A549 treated with GW870086 at 1 μM for 4 hours (cell line): ENCODE measurements at places on chromosomes 7 and 10. TPM values are rescaled to one million over a fixed set of nuclear protein-coding genes. Genes with fewer than 3 reads are reported as not detected.

Gene ELFN1
- 0.22 to 0.38 TPM (median 0.38 TPM) in 5 replicates for total RNA-seq

Gene LRRC18
- not detected in 5 replicates for total RNA-seq

Gene RTKN2
- total RNA-seq = 0.91 to 1.1 TPM (median 0.96 TPM) in 5 replicates

Gene DEPP1
- total RNA-seq = 1.3 to 1.7 TPM (median 1.4 TPM) in 5 replicates

Gene OGA
- 59.7 to 74.5 TPM (median 69.0 TPM) in 5 replicates for total RNA-seq

Gene IGFBP1
- 33.3 to 50.1 TPM (median 49.5 TPM) in 5 replicates for total RNA-seq

Gene CPA2
- total RNA-seq = 0.10 TPM in 1 of 5 replicates, not detected in the others

Gene KDM7A
- total RNA-seq = 2.1 to 3.1 TPM (median 2.5 TPM) in 5 replicates

Gene TRIM73
- 1.2 to 2.7 TPM (median 2.4 TPM) in 5 replicates for total RNA-seq

Gene BICC1
- 13.4 to 19.4 TPM (median 18.3 TPM) in 5 replicates for total RNA-seq

Gene INA
- total RNA-seq = 20.9 to 29.2 TPM (median 23.3 TPM) in 5 replicates

Gene ACHE
- total RNA-seq = 2.2 to 3.0 TPM (median 2.8 TPM) in 5 replicates

Gene TFPI2
- total RNA-seq = 243 to 308 TPM (median 265 TPM) in 5 replicates

Gene SYT15B
- total RNA-seq = 2.5 to 3.9 TPM (median 2.8 TPM) in 5 replicates

Gene NPTX2
- 0.10 to 0.27 TPM (median 0.13 TPM) in 5 replicates for total RNA-seq

Gene SPDYE9
- not detected in 5 replicates for total RNA-seq

Gene CFAP46
- 1.4 to 1.8 TPM (median 1.5 TPM) in 5 replicates for total RNA-seq

Gene NPFFR1
- total RNA-seq = 0.05 TPM in 1 of 5 replicates, not detected in the others

Gene CCL24
- total RNA-seq = not detected in 5 replicates
